ENCODE measurements at places on chromosomes 2 and 18.

- DNase-seq, result no peak
These were observed 32.3 kb downstream of the PLB1 start for GRCh38 chr2:28528206-28528605.

DNA sequence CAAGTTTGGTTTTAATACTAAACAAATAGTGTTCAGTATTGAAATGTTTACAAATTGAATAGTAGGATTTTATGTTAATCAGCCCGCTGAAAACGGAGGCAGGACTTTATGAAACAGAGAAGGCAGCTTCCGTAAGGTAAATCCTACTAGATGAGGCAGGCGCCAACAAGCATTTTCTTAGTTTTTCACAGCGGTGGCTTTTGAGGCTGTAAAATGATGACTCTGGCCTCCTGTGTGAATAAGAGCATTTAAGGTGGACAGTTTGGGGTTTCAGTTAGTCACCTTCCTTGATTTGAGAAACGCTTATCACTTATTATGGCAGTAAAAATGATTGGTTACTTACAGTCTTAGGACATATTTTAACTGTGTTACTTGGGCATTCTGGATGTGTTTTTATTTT, 212.9 kb downstream of the PTGR3 start:
- peak; percentile 40 for DNase-seq

DNA sequence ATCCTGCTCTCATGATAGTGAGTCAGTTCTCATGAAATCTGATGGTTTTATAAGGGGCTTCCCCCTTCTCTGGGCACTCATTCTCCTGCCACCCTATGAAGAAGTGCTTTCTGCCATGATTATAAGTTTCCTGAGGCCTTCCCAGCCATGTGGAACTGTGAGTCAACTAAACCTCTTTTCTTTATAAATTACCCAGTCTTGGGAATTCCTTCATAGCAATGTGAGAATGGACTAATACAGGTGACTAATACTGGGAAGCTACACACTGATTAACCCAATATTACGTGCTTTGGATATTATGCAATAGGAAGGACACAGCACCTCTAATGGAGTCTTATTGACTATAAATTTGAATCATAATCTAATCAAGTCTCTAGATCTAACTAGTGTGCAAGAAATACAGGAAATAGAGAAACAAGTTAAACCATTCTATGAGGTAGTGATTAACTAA, 107.2 kb upstream of the ETAA1 start:
- no peak for DNase-seq

- no peak for DNase-seq
These were observed 1344.6 kb upstream of the ZEB2 start for GRCh38 chr2:145864501-145864900.

GRCh38 chr2:86308356-86308755, 29.1 kb downstream of the REEP1 start:
- no peak for DNase-seq

DNA sequence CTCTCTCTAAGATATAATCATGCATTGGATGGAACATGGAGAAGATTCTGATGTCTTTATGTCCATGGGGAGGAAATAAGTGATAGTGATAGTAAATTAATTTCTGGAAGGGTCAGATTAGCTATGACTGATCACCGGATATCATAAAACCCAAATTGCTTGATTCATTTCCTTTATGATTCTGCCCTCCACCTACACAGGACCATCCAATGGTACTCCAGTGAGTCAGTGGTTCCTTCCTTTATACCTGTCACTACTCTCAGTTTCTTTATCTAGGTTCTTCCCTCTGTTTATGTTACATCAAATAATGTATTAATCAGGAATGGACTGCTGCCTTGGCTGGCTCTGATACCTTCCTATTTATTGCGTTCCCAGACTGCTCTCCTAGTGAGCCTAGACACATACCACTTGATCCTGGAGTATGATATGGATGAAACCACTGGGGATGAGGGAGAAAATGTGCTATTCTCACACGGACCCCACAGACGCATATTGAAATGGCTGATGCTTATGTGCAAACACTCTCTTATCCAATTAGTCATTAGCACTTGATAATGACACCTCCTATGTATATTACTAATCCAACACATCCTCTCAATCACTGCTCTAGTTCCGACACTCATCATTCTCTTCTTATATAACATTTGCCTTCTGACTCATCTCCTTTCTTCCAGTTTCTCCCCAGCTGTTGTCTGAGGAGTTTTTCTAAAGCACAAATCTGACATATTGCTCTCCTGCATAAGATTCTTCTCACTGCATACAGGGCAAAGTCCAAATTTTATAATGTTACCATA, 315.6 kb downstream of the INSIG2 start:
- DNase-seq, result no peak

- no peak for DNase-seq
These were observed 107.1 kb downstream of the EPHA4 start for GRCh38 chr2:221464971-221465370.

DNA sequence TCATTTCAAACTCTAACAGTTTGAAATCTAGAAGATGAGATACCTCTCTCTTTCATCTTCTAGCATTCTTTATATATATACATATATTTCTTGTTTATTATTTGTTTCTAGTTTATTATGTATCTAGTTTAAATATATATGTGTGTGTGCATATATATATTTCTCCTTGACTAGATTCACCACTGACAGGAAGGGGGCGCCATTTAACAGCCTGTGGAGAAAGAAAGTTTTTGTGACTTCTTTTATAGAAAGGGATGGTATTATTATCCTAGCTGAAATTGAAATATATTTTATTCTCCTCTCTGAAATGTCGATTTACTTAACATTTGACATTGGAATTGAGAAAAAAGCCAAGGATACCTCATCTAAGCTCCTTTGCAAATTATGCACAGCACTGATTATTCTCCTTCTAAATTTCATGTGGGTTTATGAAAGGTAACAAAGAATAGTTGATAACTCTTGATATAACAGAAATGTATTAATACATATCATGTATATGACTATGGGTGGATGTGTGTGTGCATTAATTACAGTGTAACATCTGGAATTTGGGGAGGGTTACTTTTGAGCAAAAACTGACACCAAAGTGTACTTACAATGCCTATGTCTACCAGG, 160.7 kb upstream of the NT5C1B start:
- DNase-seq, result peak; percentile 36

- no peak for DNase-seq
These were observed 327.0 kb upstream of the THUMPD2 start for GRCh38 chr2:40106061-40106460.

All from CD4-positive, alpha-beta T cell treated with Interleukin-10 for 1 hour (primary cell).